Caki2 (cell line): ENCODE measurements at places on chromosomes 6 and 20. TPM values are rescaled to one million over a fixed set of nuclear protein-coding genes. Genes with fewer than 3 reads are reported as not detected.

Gene FAM217A
- not detected in 2 replicates for total RNA-seq

Gene MICB
- 11.5 and 18.2 TPM in 2 replicates for total RNA-seq

Gene SCRT2
- total RNA-seq: not detected in 2 replicates

Gene SEMG2
- not detected in 2 replicates for total RNA-seq

GRCh38 chr20:37526238-37526838 lies 1.3 kb downstream of the BLCAP start:
- DNase-seq: peak; percentile 55

DNA sequence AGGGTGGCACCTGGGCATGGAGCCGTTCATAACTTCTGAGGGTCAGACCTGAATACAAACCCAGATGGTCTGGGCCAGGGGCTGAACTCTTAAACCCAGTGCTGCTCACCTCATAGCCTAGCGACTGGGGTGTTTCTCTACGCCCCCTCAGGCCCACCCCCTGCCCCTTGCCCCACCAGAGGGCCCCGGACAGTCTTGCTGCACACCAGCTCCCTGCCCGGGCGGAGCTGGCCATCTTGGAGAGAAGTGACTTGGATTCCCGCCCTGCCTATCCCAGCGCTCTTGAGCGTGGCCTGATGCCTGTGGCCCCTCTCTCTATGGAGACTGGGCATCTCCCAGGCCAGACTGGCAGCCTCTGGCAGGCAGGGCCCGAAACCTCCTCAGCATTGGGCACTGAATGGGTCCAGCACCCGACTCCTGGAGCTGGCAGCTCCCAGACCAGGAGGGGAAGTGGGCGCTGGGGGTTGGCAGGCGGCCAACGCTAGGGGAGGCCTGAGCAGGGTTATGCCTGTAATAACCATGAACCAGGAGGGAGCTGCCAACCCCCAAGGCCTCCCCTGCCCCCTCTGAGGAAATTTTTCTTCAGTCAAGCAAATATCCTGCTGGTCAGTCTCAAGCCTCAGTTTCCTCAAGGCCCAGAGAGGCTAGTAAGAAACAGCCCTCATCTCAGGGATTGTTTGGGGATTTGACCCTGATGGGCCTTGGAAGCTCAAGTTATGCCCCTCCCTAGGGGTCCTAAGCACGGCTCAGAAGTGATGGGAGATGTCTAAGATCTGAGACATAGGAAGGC lies 169.5 kb downstream of the VEGFA start:
- DNase-seq: no peak

DNA sequence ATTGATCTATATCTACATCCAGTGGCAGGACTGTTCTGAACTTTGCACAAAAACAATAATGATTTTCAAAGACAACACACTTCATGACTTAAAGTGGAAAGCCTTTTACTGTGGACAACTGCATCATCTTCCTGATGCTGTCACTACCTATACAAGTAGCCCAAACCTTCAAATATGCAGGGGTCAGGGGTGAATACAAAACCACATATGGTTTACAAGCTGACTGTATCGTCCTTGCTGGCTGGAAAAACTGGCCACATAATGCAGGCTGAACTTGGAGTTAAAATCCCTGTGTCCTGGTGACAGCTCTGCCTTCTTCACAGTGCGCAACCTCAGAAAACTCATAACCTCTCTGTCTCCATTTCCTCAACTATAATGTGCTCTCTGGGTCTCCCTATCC lies 128.9 kb downstream of the GMDS start:
- no peak for DNase-seq

DNA sequence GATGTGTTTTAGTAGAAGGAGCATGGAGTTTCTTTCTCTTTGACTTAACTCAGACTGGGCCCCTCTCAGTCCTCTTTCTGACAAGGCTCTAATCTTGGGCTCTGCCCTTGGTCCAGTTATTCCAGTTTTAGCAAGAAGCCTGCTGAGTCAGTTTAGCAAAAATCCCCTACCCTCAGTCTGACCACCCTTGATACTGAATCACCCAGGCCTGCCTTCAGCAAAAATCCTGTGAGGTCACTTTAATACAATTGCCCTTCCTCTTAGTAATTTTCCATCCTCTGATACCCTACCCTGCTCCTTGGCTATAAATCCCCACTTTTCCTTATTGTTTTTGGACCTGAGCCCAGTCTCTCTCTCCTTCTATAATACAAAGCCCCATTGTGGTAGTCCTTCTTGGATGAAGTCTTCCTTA lies 326.7 kb upstream of the NOX3 start:
- DNase-seq: peak; percentile 95

GRCh38 chr20:7144464-7144863 lies 377.0 kb downstream of the BMP2 start:
- DNase-seq: no peak

GRCh38 chr6:150732765-150733539 lies 132.6 kb upstream of the MTHFD1L start:
- DNase-seq: no peak

GRCh38 chr6:37251211-37251780 lies 6.3 kb upstream of the TBC1D22B start:
- no peak for DNase-seq

DNA sequence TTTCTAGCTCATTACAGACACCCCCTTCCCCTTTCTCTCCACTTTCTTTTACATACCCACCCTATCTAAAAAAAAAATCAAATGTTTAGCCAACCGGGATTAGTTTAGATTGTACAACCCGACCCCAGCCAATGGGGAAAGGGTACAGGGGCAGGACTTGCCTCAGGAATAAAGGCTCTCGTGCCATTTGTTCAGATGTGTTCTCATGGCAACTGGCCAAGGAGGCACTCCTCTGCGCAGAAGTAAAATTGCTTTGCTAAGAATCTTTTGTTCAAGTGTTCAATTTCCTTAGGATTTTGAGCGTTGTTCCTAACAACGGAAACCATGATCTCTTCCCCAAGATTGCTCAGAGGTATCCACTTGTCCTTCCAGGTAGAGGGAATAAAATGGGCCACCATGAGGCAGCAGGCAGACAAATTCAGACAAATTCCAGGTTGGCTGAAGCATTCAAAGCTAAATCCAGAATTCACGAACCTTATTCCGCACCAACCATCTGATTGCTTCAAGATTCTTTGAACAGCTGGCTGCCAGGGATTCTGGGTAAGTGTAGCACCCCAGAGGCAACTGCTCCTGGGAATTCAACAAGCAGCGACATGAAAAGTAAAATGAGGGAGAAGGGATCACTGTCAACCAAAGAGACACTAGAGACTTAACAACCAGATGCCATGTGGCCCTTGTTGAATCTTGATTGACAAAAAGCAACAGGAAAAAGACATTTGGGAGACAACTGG lies 431.8 kb downstream of the PREX1 start:
- no peak for DNase-seq

- no peak for DNase-seq
Measured at GRCh38 chr6:156126535-156126934, 650.6 kb upstream of the ARID1B start.

- no peak for DNase-seq
Measured at GRCh38 chr6:16362819-16363589, 124.6 kb downstream of the GMPR start.

GRCh38 chr20:43923322-43923721 lies 8.7 kb downstream of the TOX2 start:
- no peak for DNase-seq

DNA sequence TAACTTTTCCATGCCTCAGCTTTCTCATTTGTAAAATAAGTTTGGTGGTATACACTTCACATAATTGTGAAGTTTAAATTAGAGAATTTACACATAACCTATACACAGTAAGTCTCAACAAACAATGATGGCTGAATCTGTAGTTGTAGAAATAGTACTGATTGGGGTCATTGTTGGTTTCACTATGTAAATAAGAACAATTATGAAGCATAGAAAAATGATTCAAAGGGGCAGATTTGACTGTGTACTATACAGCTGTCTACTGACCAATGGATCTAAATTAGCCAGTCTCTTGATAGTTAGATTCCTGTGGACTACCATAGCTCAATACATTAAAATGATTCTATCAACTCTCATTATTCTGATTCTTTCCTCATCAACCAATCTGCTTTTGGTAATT lies 181.1 kb upstream of the STXBP5 start:
- DNase-seq: no peak

- DNase-seq: peak; percentile 50
Measured at GRCh38 chr20:9616833-9617461, 102.6 kb downstream of the LAMP5 start.

DNA sequence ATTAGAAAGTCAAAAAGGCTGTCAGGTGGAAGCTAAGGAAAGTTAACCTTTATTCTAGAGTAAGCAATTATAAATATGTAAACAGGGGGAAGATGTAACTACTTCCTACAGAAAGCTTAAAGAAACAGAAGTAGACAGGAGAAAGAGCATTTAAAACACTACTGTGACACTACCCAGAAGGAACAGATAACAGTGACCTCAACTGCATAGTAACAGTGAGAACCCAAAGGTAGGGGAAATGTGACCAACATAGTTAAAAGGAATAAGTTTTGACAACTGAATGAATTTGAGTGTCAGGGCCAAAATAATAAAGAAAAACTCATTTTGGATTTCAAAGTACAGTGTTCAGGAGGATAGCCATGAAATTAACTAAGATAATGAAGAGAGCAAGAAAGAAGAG lies 43.5 kb downstream of the IBTK start:
- DNase-seq: no peak

- no peak for DNase-seq
Measured at GRCh38 chr6:105893741-105894140, 192.4 kb upstream of the PRDM1 start.

GRCh38 chr6:12138936-12139335 lies 126.8 kb downstream of the HIVEP1 start:
- DNase-seq: no peak

DNA sequence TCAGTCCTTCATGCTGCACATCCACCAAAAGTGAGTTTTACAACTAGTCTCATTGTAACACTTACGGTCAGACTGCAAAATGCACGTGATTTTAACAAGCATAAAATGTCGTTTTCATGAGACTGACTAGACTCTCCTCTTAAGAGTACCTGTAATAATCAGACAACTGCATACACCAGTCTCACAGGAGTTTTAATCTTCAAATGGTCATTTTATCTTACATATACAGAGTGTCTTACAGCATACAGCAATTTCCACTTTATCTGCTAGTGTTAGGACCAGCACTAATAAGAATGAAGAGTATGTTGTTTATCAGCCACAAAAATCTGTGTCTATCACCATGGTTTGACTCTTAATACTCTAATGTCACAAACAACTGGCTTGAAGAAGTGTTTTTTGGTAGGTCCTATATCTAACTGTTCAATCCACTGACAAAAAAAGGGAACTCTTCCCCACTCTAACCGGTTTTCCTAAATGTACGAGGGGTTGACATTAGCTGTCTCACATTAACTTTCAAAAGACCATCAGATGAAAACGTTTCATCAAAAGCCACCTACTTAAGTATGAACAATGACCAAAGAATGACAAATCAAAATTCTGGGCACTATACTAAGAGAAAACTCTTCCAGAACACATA lies 1.5 kb upstream of the ASF1A start:
- no peak for DNase-seq

DNA sequence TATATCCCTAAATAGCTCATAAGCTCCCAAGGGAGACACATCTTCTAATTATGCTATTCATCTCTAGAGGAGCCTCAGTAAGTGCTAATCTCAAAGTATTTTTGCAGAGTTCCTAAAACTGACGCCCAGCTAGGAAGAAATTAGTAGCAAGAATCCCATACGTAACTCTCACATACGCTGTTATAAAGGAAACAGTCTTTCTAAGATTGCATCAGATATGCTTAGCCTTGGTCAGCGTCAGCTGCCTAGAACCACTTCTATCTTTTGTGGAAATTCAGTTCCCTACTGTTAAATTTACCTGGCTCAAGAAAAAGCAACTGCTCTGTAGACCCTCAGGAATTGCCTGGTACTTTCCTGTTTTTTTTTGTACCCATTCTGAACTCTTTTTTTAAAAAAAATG lies 13.6 kb downstream of the RIPOR2 start:
- DNase-seq: no peak

DNA sequence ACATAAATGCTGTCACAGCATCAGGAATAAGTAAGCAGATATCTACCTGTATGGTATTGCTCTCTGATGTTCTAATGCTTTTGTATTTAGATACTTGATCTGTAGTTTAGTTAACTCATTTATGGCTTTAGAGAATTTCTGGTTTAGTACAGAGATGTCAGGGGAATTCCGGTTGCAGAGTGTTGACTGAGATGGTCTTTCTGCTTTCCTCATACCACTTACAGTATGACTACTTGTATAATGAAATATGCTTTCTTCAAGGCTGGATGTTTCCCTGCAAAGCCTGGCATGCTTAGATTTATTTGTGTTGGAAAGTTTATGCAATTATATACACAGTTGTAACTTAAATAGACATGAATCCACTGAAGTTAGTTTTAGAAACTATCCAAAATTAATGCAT lies 278.4 kb downstream of the CDH26 start:
- no peak for DNase-seq

- no peak for DNase-seq
Measured at GRCh38 chr6:89997456-89998445, 103.5 kb downstream of the GJA10 start.

DNA sequence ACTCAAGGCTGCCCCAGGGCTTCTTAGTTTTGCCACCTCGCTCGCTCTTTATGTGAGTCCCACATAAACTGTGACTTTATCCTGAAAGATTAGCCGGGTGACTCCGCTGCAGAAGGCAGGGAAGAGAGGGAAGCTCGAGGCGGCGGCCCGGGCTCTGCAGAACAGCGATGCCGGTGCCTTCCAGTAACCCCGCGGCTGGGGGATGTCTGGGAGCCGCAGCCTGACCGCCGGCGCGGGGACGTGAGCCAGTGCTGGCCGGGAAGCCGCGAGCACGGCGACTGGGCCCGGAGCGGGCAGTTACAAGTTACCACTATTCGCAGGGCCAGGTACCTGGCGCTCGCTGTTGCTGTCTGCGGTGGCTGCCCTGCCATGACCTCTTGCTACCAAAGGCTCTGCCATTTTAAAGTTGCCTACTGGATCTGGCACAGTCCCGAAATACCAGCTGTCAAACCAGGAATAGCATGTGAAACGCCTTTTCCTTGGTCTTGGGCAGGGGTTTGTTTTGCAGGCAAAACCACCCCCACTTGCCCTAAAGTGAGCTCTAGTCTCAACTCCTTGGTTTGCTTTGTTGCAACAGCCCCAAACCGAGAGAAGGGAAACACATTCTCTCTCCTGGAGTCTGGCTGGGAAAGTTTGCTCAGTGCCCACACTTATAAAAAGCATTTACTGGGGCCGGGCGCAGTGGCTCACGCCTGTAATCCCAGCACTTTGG lies 124.0 kb upstream of the SLC2A12 start:
- DNase-seq: no peak

- DNase-seq: peak; percentile 82
Measured at GRCh38 chr6:106908386-106908840, 66.1 kb downstream of the CD24 start.

DNA sequence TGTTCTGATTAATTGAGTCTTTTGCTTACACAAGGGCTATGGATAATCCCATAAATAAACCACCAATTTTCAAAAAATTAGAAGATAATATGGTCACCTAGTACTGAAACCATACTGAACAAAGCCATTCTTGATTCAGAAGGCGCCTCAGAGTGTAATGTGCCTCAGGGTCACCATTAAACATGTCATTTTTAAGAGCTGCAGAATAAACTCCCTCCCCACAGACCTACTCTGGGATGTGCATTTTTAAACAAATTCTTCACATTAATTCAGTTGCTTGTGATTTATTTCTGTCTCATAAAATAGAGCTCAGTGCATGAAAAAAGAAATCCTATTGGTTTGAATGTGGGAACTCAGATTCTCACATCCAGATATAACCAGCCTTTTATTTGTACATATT lies 202.1 kb upstream of the HEY2 start:
- DNase-seq: no peak
